ENCODE measurements at places on chromosomes 1 and 21. TPM values are rescaled to one million over a fixed set of nuclear protein-coding genes. Genes with fewer than 3 reads are reported as not detected.

Gene RGS13
- total RNA-seq, result not detected

Gene CFHR4
- total RNA-seq, result not detected

Gene LIPI
- total RNA-seq, result not detected

Gene PCBP3
- 1.5 TPM for total RNA-seq

Gene LY9
- 0.06 TPM for total RNA-seq

Gene DPYD
- total RNA-seq, result 1.7 TPM

Gene VWA5B1
- total RNA-seq, result not detected

Gene RXFP4
- 0.07 TPM for total RNA-seq

Gene RAB29
- total RNA-seq, result 11.6 TPM

Gene C4BPA
- 0.60 TPM for total RNA-seq

Gene PPIAL4G
- total RNA-seq, result not detected

Gene C1orf185
- total RNA-seq, result not detected

Gene BMP8B
- 4.3 TPM for total RNA-seq

Gene PIK3R3
- 0.85 TPM for total RNA-seq

Gene DNASE2B
- total RNA-seq, result not detected

Gene C1orf210
- not detected for total RNA-seq

Gene ADSS2
- total RNA-seq, result 62.5 TPM

Gene TBX19
- 0.83 TPM for total RNA-seq

Gene LCE6A
- total RNA-seq, result not detected

Gene FCRL6
- not detected for total RNA-seq

Gene RNU1-2
- total RNA-seq, result 11.7 TPM

Gene COL11A1
- 2.0 TPM for total RNA-seq

Gene IFI44
- 1.6 TPM for total RNA-seq

Gene TSSK3
- not detected for total RNA-seq

Gene S100A3
- 104 TPM for total RNA-seq

Gene RORC
- 0.05 TPM for total RNA-seq

Gene TOR1AIP2
- total RNA-seq, result 16.3 TPM

Gene GGPS1
- 17.0 TPM for total RNA-seq

Gene LELP1
- total RNA-seq, result not detected

Gene RBP7
- total RNA-seq, result 5.2 TPM

Gene AUNIP
- 8.0 TPM for total RNA-seq

Gene GART
- 61.1 TPM for total RNA-seq

Gene IL12RB2
- not detected for total RNA-seq

Gene OR2AK2
- not detected for total RNA-seq

Gene CYP4Z1
- total RNA-seq, result not detected

Gene CCDC185
- 0.08 TPM for total RNA-seq

Gene GUCA2A
- total RNA-seq, result not detected

Gene LINGO4
- total RNA-seq, result not detected

Gene BCAN
- total RNA-seq, result not detected

Gene KRTAP19-1
- not detected for total RNA-seq

Gene LEFTY1
- total RNA-seq, result 0.50 TPM

Gene CA6
- not detected for total RNA-seq

Gene KCNA2
- 0.08 TPM for total RNA-seq

Gene KIF2C
- 41.8 TPM for total RNA-seq

Gene PLPPR4
- not detected for total RNA-seq

Gene CELA3A
- not detected for total RNA-seq

Gene OLFML2B
- total RNA-seq, result 0.47 TPM

Gene SELL
- total RNA-seq, result 0.20 TPM

All from A549 treated with CORT108297 at 1 μM for 4 hours (cell line).